SK-N-DZ (cell line): ENCODE measurements at places on chromosomes 5 and 9.

GRCh38 chr5:133910571-133910970 lies 57.9 kb downstream of the C5orf15 start:
- DNase-seq = no peak

DNA sequence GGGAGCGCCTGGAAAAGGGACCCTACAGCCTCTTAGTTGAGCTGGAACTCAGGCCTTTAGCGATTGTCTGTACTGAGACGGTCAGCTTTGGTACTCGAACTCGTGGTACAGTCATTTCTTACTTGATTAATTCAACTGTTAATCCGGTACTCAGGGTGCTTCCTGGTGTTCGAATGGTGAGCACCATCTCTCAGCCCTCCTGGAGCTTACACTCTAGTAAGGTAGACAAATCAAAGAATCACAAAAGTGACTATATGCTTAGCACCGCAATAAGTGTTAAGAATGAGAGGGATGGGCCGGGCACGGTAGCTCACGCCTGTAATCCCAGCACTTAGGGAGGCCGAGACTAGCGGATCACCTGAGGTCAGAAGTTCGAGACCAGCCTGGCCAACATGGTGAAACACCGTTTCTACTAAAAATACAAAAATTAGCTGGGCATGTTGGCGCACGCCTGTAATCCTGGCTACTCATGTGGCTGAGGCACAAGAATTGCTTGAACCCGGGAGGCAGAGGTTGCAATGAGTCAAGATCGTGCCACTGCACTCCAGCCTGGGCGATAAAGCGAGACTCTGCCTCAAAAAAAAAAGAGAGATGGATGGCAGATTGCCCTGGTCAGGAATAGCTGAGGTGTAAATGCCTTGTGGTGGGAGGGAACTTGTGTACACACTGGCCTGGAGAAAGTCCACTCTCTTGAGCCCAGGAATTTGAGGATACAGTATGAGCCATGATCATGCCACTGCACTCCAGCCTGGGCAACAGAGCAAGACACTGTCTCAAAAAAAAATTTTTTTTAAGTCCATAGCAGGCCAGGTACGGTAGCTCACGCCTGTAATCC lies 981 bp downstream of the TCOF1 start:
- no peak for DNase-seq

- DNase-seq = no peak
Measured at GRCh38 chr5:133831491-133832224, 136.8 kb downstream of the C5orf15 start.

GRCh38 chr5:1743061-1743768 lies 56.4 kb downstream of the MRPL36 start:
- no peak for DNase-seq

DNA sequence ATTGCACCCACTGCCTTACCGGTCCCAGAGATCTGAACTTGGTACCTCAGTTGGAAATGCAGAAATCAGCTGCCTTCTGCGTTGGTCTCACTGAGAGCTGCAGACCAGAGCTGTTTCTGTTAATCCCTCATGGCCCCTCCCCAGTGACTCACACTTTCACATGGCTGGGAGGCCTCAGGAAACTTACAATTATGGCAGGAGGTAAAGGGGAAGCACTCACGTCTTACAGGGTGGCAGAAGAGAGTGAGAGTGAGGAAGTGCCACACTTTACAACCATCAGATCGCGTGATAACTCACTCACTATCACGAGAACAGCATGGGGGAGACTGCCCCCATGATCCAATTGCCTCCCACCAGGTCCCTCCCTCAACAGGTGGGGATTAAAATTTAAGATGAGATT lies 648.5 kb downstream of the MTRR start:
- no peak for DNase-seq

- no peak for DNase-seq
Measured at GRCh38 chr9:20236676-20237075, 385.6 kb downstream of the MLLT3 start.

- no peak for DNase-seq
Measured at GRCh38 chr9:78954286-78954685, 617.5 kb upstream of the TLE4 start.
